ENCODE measurements at places on chromosomes 5 and 9.

- no peak for DNase-seq
These were observed 76.0 kb downstream of the COL15A1 start for GRCh38 chr9:99019510-99020331.

- DNase-seq, result peak; percentile 26
These were observed 42.4 kb downstream of the TRIO start for GRCh38 chr5:14185326-14186058.

GRCh38 chr9:16763946-16764345 lies 106.5 kb downstream of the BNC2 start:
- no peak for DNase-seq

DNA sequence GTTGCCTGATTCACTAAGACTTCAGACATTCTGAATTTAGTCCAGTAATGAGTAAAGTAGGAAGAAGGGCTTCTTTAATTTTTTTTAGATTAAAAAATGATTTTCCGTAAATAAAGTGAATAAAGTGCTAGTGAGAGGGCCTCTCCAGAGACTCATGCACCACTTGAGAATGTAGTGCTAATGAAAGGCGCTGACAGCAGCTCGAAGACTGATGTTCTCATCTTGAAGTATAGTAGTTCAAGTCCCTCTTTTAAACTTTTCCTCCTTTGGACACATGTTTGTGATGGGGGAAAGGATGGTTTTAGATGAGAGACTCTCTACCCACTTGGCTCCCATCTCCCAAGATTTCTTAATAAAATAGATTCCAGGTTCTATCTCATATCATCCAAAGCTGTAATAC lies 48.5 kb downstream of the G3BP1 start:
- DNase-seq, result no peak

GRCh38 chr9:122265149-122265915 lies 650 bp downstream of the MRRF start:
- DNase-seq, result peak; percentile 71

DNA sequence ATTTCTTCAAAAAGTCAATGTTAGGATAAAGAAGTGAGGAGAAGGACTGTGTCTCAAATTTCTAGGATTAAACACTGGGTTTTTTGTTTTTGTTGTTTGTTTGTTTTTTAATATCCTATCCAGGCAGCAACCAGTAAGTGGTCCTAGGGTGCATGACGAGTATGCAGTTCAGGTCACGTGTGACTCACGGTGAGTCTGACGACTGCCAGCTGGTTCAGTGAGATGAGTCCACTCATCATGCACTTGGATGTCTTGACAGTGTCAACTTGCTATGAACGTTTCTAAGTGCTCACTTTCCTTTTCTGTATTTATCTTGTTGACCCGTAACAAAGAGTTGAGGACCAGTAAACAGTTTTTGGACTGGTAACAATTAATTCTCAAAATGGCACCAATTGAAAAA lies 32.7 kb downstream of the ATG10 start:
- no peak for DNase-seq

- DNase-seq, result peak; percentile 39
These were observed 382.4 kb downstream of the TMEM167A start for GRCh38 chr5:82694711-82695285.
